ENCODE measurements at places on chromosomes 1 and 21. TPM values are rescaled to one million over a fixed set of nuclear protein-coding genes. Genes with fewer than 3 reads are reported as not detected.

KCNE2 gene
- total RNA-seq, result not detected

RHOU gene
- total RNA-seq, result 75.9 TPM

POGZ gene
- 126 TPM for total RNA-seq

SLC9C2 gene
- total RNA-seq, result not detected

SEMA6C gene
- 173 TPM for total RNA-seq

RAB7B gene
- total RNA-seq, result 17.5 TPM

- DNase-seq, result no peak
- no peak overlapping the region for H3K27ac ChIP-seq
- H3K36me3 ChIP-seq, result no peaks in the 10 kb centered on the region
- no peaks in the 10 kb centered on the region for H3K4me1 ChIP-seq
Observed at GRCh38 chr1:235746245-235746644, 96.7 kb upstream of the GNG4 start.

GRCh38 chr1:34549199-34549598, 205.6 kb upstream of the GJB5 start:
- H3K27me3 ChIP-seq, result no peaks in the 10 kb centered on the region
- peak; percentile 16 for DNase-seq
- H3K4me3 ChIP-seq, result no peak overlapping the region
- no peaks in the 10 kb centered on the region for H3K36me3 ChIP-seq

DNA sequence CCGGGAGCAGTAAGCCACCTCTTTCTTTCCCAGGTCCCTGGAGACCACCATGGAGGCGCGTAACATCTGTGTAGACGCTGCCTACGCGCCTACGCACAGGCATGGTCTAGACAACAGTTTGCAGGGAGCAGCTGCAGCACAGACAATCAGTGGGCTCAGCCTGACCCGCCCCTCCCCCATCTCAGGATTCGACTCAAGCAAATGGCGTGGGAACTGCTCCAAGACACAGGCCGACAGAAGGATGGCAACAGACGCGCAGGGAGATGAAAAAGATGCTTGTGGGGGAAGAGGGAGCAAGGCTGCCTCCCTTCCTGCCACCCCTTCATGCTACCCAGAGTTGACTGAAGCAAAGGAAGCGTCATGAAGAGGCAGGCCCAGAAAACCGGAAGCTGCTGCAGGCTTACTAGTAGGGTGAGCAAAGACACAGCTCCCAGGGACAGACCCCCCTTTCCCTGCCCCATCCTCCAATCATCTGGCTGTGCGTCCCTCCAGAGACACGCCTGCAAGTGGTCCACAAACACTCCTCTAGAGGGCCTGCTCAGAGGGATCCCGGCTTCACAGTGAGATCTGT, 19.5 kb downstream of the STK40 start:
- no peaks in the 10 kb centered on the region for H3K27me3 ChIP-seq
- H3K4me1 ChIP-seq, result peaks cover 6% of the 10 kb centered on the region
- DNase-seq, result no peak
- no peak overlapping the region for H3K27ac ChIP-seq

- no peak overlapping the region for H3K27ac ChIP-seq
- H3K4me1 ChIP-seq, result no peaks in the 10 kb centered on the region
- no peak overlapping the region for H3K4me3 ChIP-seq
- H3K36me3 ChIP-seq, result no peaks in the 10 kb centered on the region
- no peaks in the 10 kb centered on the region for H3K27me3 ChIP-seq
Observed at GRCh38 chr1:232752365-232752764, 52.9 kb upstream of the MAP10 start.

DNA sequence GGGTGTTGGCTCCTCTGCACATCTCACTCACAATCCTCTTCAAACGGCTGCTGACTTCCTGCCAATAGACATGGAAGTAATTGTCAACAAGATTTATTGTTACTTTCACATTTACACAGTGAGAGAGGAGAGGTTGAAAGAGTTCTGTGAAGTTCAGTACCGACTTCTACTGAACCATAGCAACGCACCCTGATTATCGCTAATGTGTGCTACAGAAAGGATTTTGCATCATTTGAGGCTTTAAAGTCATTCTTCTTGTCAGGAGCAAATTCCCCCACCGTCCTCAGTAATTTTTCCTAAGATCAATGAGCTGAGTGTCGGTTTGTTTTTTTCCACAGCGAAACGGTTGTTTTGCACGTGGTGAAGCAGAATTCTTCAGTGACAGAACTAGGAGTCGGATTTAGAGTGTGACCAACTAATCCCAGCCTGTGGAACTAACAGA, 361.0 kb downstream of the ADGRL2 start:
- H3K36me3 ChIP-seq, result no peaks in the 10 kb centered on the region
- no peaks in the 10 kb centered on the region for H3K4me1 ChIP-seq
- no peaks in the 10 kb centered on the region for H3K27me3 ChIP-seq
- DNase-seq, result peak; percentile 56
- peak overlapping the region; percentile 15 for H3K4me3 ChIP-seq

GRCh38 chr21:46046471-46046870, 51.4 kb upstream of the COL6A2 start:
- H3K27me3 ChIP-seq, result no peaks in the 10 kb centered on the region
- DNase-seq, result no peak
- H3K27ac ChIP-seq, result no peak overlapping the region
- no peaks in the 10 kb centered on the region for H3K36me3 ChIP-seq
- H3K4me3 ChIP-seq, result no peak overlapping the region
- no peaks in the 10 kb centered on the region for H3K4me1 ChIP-seq

DNA sequence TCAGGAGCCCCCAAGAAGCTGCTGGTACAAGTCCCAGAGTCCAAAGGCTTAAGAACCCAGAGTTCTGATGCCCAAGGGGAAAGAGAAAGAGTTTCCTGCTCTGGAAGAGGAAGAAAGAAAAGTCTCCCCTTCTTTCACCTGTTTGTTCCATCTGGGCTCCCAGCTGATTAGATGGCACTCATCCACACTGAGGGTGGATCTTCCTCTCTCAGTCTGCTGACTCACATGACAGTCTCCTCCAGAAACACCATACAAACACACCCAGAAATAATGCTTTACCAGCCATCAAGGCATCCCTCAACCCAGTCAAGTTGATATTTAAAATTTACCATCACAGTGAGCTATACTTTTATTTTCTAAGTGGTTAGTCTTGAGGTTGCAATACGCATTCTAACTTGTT, 257.9 kb downstream of the PAPPA2 start:
- no peaks in the 10 kb centered on the region for H3K36me3 ChIP-seq
- H3K4me3 ChIP-seq, result no peak overlapping the region
- no peak overlapping the region for H3K27ac ChIP-seq
- DNase-seq, result no peak
- no peaks in the 10 kb centered on the region for H3K4me1 ChIP-seq

GRCh38 chr1:175918364-175918801, 175.0 kb upstream of the TNR start:
- DNase-seq, result no peak
- H3K36me3 ChIP-seq, result no peaks in the 10 kb centered on the region
- no peaks in the 10 kb centered on the region for H3K27me3 ChIP-seq

- no peak overlapping the region for H3K4me3 ChIP-seq
- H3K27me3 ChIP-seq, result no peaks in the 10 kb centered on the region
- H3K27ac ChIP-seq, result peak overlapping the region; percentile 91
- no peaks in the 10 kb centered on the region for H3K36me3 ChIP-seq
- peaks cover 87% of the 10 kb centered on the region for H3K4me1 ChIP-seq
Observed at GRCh38 chr1:10680487-10680886, 116.0 kb downstream of the CASZ1 start.

DNA sequence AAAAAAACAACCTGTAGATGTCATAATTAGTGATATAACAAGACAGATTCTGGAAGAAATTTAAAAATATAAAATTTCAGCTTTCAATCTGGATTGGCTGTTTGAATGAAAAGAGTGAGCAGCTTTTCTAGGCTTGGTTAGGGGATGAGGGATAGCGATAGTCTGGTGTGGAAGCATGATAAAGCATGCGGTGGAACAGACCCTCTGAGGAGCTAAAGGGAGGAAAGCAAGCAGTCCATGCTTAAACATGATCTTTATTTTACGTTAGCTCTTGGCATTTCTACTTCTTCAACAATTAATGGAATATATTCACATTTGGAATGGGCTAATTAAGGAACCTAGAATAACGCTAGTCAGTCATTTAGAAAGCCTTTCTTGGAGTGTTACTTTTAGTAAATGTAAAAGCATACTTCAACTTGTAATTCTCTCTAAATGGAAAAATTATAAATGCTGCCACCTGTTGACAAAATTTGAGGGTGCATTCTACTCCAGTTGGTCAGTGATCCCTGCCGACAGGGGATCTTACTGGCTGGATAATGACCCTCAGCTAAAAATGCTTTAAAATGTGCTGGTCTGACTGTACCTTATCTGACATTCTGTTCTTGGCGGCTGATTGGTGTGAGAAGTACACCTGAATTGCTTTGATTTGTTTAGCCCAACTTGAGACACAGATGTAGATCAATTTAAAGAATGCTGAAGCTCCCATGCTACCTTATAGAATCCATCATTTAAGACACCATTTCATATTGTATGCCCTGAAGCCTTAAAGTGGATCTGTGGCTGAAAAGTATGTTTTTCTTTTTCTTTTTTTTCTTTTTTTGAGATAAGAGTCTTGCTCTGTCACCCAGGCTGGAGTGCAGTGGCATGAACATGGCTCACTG, 61.2 kb downstream of the AK4 start:
- no peak overlapping the region for H3K27ac ChIP-seq
- H3K27me3 ChIP-seq, result no peaks in the 10 kb centered on the region
- no peaks in the 10 kb centered on the region for H3K36me3 ChIP-seq
- DNase-seq, result peak; percentile 51
- H3K4me3 ChIP-seq, result no peak overlapping the region
- H3K4me1 ChIP-seq, result no peaks in the 10 kb centered on the region

DNA sequence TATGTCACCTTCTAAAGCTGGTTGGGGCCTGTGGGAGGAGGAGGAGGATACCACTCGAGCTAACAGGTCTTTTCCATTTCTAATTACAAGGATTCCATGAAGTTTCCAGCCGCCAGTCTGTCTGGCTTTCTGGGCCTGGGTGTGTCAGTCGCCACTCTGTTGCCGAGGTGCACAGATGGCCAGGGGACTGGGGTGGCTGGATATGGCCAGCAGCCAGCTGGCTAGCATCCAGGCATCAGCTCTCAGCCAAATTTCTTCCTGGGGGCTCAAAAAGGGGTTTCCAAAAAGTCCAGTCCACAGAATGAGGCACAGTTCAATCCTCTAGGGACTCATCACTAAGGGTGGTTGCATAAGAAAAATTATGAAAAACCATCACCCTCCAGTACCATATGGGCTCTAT, 32.4 kb downstream of the ITPKB start:
- peaks cover 35% of the 10 kb centered on the region for H3K4me1 ChIP-seq
- no peak overlapping the region for H3K27ac ChIP-seq
- DNase-seq, result no peak
- H3K36me3 ChIP-seq, result no peaks in the 10 kb centered on the region
- no peaks in the 10 kb centered on the region for H3K27me3 ChIP-seq
- no peak overlapping the region for H3K4me3 ChIP-seq

- no peak for DNase-seq
- H3K27me3 ChIP-seq, result no peaks in the 10 kb centered on the region
- H3K4me3 ChIP-seq, result no peak overlapping the region
- H3K27ac ChIP-seq, result no peak overlapping the region
- no peaks in the 10 kb centered on the region for H3K36me3 ChIP-seq
Observed at GRCh38 chr1:46094471-46095005, 37.9 kb downstream of the PIK3R3 start.

DNA sequence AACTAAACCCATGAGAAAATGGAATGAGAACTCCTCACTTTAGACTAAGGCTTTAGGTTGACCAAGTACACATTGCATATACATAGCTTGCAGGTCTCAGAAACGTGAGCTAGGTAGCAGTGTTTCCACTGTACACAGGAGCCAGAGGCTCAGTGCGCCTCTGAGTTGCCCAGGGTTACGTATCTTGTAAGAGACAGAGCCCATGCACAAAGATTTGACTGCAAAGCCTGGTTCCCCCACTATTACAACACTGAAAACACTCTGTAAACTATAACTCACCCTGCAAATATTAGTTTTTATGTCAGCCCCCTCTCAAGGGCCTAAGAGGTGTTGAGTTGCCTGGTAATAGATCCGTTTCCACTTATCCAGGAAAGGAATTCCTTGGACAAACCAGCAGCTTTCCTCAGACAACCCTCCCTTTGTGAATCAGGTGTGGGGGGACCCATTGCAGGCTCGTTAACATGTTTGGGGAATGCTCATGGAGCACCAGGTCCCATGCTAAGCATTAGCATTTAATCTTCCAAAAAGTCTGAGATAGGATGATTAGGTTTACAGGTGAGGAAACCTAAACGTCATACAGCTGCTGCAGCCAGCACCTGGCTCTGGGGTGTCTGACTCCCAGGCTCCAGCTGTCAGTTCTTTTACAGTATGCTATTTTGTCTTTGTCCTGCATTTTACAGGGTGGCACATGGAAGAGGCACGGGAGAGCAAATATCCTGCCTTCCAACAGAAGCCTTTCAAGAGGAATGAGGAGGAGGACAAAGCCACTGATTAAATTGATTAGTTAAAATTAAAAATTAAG, 25.7 kb downstream of the TENT5C start:
- no peak overlapping the region for H3K4me3 ChIP-seq
- H3K36me3 ChIP-seq, result no peaks in the 10 kb centered on the region
- no peaks in the 10 kb centered on the region for H3K4me1 ChIP-seq
- DNase-seq, result no peak

GRCh38 chr1:217135569-217135915, 412.3 kb upstream of the ESRRG start:
- peak overlapping the region; percentile 39 for H3K4me3 ChIP-seq
- H3K27ac ChIP-seq, result no peak overlapping the region
- DNase-seq, result no peak
- no peaks in the 10 kb centered on the region for H3K36me3 ChIP-seq
- H3K4me1 ChIP-seq, result no peaks in the 10 kb centered on the region
- peaks cover 11% of the 10 kb centered on the region for H3K27me3 ChIP-seq

DNA sequence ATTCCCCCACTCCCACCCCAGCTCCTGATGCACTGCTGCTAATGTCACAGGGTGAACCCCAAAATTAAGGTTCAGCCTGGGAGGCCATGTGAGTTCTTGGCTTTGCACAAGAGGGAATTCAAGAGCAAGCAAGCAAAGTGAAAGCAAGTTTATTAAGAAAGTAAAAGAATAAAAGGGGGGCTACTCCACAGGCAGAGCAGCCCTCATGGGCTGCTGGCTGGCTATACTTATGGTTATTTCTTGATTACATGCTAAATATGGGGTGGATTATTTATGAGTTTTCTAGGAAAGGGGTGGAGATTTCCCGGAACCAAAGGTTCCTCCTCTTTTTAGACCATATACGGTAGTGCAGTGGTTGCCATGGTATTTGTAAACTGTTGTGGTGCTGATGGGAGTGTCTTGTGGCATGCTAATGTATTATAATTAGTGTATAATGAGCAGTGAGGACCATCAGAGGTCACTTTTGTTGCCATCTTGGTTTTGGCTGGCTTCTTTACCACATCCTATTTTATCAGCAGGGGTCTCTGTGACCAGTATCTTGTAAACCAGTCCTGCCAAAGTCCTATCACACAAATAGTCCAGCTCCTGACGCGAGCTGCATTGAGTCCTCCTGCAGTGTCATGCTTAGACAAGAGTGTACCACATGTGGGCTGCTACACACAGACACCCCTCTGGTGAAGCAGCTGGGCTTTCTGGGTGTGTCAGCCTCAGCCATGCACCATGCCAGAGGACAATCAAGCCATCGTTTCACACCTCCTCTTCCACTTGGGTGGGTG, 46.4 kb upstream of the CSF1 start:
- no peaks in the 10 kb centered on the region for H3K4me1 ChIP-seq
- no peak for DNase-seq
- no peak overlapping the region for H3K4me3 ChIP-seq
- no peaks in the 10 kb centered on the region for H3K27me3 ChIP-seq

Measured in prostate gland (tissue), 2 donors.